Prostate gland (tissue), 2 donors: ENCODE measurements at places on chromosomes 13 and 19. TPM values are rescaled to one million over a fixed set of nuclear protein-coding genes. Genes with fewer than 3 reads are reported as not detected.

DNA sequence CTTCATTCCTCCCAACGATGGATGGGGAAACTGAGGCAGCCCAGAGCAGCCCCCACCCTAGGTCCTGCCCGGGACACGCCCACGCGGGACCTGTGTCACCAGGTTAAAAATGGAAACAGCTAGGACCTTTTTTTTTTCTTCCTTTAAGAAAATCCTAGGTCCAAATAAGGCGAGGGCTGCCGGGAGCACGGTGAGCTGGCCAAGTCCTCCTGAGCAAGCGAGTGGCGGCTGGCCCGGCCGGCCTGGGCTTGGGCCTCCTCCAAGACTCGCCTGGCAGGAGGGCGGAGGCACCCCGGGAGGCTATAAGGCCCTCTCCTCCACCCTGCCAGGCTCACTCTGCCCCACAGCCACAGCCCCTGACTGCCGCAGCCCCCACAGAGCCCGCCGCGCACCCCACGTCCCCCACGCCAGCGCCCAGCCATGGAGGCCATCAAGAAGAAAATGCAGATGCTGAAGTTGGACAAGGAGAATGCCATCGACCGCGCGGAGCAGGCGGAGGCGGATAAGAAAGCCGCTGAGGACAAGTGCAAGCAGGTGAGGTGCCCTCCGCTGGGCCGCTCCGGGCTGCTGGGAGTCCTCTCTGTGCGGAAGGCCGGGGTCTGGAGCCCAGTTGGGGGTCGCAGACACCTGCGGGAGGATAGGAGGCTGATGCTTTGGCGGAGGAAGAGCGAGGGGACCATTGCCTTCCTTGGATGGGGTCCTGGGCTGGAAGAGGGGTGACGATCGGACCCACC lies 8.9 kb upstream of the TPM4 start:
- peak overlapping the region; percentile 100 for H3K27ac ChIP-seq
- H3K4me3 ChIP-seq, result peak overlapping the region; percentile 61
- DNase-seq, result peak; percentile 94
- H3K36me3 ChIP-seq, result no peaks in the 10 kb centered on the region
- H3K4me1 ChIP-seq, result peaks cover 8% of the 10 kb centered on the region
- no peaks in the 10 kb centered on the region for H3K27me3 ChIP-seq

- no peak overlapping the region for H3K4me3 ChIP-seq
- H3K27ac ChIP-seq, result no peak overlapping the region
- no peaks in the 10 kb centered on the region for H3K27me3 ChIP-seq
- no peak for DNase-seq
- H3K36me3 ChIP-seq, result no peaks in the 10 kb centered on the region
- H3K4me1 ChIP-seq, result no peaks in the 10 kb centered on the region
Measured at GRCh38 chr13:54133746-54134145, 1105.1 kb downstream of the OLFM4 start.

DNA sequence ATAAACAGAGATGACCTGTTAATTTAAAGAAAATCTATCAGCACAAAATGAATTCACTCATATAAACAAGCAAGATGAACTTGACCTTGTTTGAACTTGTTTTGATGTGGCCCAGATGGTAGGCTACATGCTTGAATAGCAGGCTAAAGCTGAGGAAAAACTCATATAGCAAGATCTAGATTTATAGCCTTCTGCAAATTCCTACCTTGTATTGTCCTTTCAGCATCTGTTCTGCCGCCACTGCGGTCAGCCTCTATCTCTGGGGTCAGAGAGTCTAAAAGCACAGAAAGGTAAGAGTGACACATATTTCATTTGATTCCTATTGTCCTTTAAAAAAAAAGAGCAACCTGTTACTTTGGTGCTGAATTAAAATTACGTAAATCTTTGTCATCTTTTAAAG lies 392.1 kb downstream of the DACH1 start:
- H3K27ac ChIP-seq, result no peak overlapping the region
- H3K36me3 ChIP-seq, result no peaks in the 10 kb centered on the region
- no peak for DNase-seq
- no peaks in the 10 kb centered on the region for H3K27me3 ChIP-seq

- H3K27ac ChIP-seq, result no peak overlapping the region
- H3K27me3 ChIP-seq, result peaks cover 3% of the 10 kb centered on the region
- no peaks in the 10 kb centered on the region for H3K4me1 ChIP-seq
- no peak for DNase-seq
Measured at GRCh38 chr13:111549464-111549863, 229.0 kb downstream of the TEX29 start.

GRCh38 chr13:110106726-110107125 lies 200.2 kb downstream of the COL4A1 start:
- H3K27ac ChIP-seq, result peak overlapping the region; percentile 44
- H3K27me3 ChIP-seq, result no peaks in the 10 kb centered on the region
- no peaks in the 10 kb centered on the region for H3K36me3 ChIP-seq
- no peak for DNase-seq
- H3K4me3 ChIP-seq, result no peak overlapping the region
- H3K4me1 ChIP-seq, result no peaks in the 10 kb centered on the region

LILRB5 gene
- total RNA-seq, result 1.5 TPM
